ENCODE measurements at places on chromosomes 3 and 15. TPM values are rescaled to one million over a fixed set of nuclear protein-coding genes. Genes with fewer than 3 reads are reported as not detected.

ARHGEF26 gene
- 12.8 TPM for total RNA-seq

GRCh38 chr3:146969356-146969755, 364.2 kb upstream of the PLSCR5 start:
- DNase-seq, result no peak

CD200R1 gene
- not detected for total RNA-seq

MYL3 gene
- not detected for total RNA-seq

FGF7 gene
- total RNA-seq, result 0.11 TPM

DNA sequence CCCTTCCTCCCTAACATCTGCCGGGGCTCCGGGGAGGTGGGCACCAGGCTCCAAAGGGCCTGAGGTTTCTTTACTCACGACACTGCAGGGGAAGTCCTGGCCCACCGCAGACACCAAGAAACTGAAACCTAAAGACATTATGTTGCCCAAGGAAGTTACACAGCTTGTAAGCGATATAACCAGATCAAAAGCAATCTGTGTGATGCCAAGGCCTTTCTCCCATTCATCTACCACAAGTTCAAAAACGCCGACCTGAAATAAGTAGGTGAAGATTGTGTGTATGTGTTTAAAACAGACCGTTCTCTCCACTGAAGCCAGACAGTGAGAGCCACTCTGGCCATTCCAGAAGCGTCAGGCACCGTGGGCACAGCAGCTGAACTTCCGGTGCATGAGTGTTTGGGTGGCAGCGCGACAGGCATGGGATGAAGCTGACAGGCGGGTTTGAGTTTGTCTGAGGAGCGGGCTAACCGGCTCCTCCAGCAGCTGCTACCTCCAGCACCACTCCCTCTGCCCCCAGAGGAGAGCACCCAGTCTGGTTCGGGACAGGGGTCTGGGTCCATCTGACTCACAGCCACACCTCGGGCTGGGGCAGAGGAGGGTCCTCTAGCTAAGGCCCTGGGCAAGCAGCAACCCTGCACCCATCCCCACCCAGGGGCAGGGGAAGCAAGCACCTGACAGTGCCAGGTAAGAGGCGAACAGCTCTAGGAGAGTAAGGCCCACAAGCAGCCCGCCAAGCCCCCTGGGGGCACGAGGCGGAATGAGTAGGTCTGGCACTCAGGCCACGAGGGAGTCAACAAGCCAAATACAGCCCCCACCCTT, 1.3 kb downstream of the TNK2 start:
- no peak for DNase-seq

DNA sequence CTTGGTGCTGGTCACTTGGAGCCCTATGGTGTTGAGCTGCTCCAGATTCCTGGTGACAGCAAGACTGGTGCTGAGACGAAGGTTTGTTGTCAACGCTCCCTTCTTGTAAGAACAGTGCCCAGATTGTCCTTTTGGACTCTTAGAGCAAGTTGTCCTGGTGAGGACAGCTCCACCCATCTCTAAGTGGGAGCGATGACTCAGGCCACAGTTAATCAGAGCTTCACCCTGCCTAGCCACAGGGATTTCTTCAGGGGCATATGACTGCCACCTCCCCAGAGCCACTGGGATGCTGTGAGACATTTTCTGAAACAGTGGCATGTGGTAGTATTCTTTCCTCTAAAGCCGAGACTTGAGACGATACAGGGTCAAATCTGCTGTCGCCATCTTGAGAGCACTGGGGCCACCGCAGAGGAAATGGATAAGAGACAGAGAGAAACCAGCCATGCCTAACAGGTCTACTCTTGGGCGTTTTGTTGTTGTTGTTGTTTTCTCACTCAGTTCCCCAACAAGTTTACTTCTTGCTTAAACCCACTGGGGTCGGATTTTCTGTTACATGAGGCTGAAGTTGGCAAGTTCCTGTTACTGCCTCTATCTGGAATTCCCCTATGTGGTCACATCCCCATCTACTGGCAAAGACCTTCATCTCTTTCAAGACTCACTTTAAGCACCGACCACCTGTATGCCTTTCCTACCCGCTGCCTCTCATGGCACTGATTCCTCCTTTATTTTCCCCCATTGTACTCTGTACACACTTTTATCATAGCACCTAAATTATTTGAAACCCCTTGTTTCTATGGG, 16.0 kb upstream of the PCOLCE2 start:
- peak; percentile 14 for DNase-seq

DNA sequence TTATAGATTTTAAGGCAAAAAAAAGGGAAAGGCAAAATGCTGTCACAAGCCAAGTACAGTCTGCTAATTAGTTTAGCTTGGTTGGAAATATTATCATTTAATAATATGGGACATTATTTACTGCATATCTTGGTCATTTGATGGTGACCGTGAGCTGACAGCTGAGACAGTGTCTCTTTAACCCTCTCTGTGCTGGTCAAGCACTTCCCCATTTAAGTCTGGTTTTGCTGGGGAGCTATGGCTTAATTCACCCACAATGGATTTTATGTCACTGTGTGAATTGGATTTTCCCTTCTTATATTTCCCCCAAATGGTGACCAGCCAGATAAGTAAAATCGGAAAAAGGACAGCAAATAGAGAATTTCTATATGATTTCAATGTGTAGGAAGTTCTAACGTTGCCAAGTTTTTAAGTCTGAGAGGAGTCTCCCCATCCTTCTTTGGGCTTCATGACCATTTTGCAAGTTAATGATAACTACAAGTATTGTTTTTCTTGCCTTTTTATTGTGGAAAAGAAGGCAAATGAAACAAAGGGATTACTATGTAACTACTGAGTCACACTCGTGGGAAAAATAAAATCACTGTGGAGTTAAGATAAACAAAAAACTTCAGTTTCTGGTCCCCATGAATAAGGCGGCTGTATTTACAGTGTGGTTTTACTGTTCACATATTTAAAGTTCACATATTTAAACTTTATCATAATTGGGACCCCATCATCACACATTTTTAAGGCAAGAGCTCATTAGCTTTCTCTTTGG, 373.5 kb downstream of the NR2F2 start:
- DNase-seq, result no peak

DNA sequence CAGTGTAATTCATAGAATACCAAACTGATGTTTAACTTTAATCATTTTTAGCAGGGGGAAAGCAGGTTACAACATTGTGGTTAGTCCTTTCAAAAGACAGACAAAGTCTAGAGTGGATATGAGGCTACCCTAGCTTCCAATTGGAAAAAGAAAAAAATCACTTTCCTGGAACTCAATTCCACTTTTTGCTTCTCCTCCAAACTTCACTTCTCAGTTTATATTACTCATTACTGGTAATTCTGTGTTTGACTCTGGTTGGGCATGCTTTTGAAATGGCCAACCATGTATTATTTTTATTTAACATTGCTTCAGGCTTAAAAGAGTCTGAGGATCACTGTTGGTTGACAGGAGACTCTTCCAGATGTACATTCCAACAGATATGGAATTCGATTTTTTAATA, 84.8 kb downstream of the RAP2B start:
- no peak for DNase-seq

GRCh38 chr15:27250223-27250622, 279.2 kb downstream of the GABRG3 start:
- DNase-seq, result no peak

DNA sequence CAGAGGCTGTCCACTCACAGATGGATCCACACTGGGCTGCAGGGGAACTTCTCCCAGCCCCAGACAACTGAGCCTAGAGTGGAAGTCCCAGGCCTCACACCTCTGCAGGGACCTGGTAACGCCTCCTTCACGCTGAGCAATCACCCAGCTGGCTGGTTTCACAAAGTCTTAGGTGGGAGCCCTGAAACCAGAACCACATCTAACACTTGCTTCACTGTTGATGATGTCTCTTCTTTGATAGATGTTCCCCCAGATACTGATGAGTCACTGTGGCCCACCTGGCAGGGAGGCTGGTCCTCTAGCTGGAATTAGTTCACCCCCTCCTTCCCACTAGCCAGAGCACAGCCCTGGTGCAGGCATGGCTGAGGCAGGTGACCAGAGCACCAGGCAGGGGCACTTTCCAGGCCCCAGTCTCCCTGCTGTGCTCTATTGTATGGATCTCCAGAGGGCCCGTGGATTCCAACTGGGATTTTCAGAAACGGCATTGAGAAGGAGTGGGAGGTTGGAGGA, 33.5 kb downstream of the MYL3 start:
- DNase-seq, result no peak

- no peak for DNase-seq
Measured at GRCh38 chr3:16090706-16091105, 83.8 kb upstream of the GALNT15 start.

- DNase-seq, result no peak
Measured at GRCh38 chr3:123788710-123789109, 95.4 kb downstream of the MYLK start.

- DNase-seq, result no peak
Measured at GRCh38 chr3:81920816-81921215, 159.4 kb upstream of the GBE1 start.

- DNase-seq, result no peak
Measured at GRCh38 chr15:87047203-87047965, 967.7 kb downstream of the AGBL1 start.

CYP8B1 gene
- 0.16 TPM for total RNA-seq

DNA sequence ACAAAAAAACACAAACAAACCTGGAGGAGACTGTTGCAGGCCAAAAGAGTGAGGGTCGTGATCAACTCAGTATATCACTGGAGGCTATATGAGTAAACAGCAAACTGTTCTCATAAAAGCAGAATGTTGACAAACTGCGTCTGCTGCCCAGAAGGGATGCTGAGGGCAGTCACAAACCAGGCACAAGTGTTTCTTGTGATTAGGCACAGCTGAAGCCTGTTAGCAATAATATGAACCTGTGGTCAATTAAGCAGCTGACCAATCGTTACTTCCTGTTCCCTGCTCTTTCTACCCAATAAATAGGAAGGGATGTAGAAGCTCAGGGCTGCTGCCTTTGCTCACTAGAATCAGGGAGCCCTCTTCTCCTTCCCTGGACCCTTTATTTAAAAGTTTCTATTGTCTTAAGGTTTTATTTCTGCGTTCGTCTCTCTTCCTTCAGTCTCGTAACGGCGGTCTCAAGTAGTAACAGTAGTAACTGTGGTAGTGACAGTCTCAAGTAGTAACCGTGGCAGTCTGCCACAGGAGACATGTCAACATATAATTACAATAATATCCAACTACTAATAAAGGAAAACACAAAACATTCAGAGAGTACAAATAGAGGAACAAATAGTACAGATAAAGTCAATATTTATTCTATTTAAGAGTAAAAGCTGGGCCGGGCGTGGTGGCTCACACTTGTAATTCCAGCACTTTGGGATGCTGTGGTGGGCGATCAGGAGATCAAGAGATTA, 698.4 kb upstream of the CCDC54 start:
- DNase-seq, result no peak

All from WTC11 (cell line).